NCI-H1930 (cell line): ENCODE measurements at places on chromosomes 13 and 19.

- no peak for DNase-seq
Measured at GRCh38 chr13:55467476-55467875, 1673.2 kb upstream of the PRR20A start.

DNA sequence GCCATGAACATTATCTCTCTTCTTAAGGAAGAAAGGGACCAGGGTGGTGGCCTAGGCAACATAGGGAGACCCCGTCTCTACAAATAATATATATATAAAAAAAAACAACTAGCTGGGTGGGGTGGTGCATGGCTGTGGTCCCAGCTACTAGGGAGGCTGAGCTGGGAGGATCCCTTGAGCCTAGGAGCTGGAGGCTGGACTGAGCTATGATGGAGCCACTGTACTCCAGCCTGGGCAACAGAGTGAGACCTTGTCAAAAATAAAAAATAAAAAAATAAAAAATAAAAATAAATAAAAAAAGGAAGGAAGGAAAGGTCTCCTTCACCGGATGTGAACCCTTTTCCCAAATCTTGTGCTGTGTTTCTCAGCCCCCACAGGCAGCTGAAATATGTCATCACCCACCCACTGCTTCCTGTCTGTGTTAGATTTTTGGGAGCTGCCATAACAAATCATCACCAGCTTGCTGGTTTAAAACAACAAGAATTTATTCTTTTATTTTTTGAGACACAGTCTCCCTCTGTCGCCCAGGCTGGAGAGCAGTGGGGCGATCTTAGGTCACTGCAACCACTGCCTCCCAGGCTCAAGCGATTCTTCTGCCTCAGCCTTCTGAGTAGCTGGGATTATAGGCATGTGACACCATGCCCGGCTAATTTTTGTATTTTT lies 9.5 kb upstream of the TSPAN16 start:
- DNase-seq: no peak

- peak; percentile 27 for DNase-seq
Measured at GRCh38 chr13:38348861-38349389, 726 bp upstream of the UFM1 start.

DNA sequence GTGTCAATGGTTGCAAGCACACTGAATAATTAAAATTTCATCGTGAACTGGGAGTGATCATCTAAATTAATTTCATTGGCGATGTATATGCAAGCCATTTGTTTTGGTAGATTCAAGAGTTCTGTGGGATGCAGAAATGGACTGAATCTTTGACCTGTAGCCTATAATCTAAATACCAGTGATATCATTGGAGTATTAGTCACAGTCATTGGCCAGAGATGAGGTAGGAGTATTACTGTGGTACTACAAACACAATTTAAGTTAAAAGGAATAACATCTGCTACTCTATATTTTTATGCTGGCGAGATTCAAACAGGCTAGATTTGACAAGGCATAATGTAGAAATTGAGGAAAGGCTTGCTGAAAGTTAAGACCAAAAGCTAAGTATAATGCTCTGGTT lies 14.0 kb downstream of the FRY start:
- DNase-seq: no peak

- DNase-seq: no peak
Measured at GRCh38 chr13:49670828-49671227, 20.5 kb downstream of the EBPL start.

- no peak for DNase-seq
Measured at GRCh38 chr13:39803156-39803555, 147.7 kb downstream of the COG6 start.

DNA sequence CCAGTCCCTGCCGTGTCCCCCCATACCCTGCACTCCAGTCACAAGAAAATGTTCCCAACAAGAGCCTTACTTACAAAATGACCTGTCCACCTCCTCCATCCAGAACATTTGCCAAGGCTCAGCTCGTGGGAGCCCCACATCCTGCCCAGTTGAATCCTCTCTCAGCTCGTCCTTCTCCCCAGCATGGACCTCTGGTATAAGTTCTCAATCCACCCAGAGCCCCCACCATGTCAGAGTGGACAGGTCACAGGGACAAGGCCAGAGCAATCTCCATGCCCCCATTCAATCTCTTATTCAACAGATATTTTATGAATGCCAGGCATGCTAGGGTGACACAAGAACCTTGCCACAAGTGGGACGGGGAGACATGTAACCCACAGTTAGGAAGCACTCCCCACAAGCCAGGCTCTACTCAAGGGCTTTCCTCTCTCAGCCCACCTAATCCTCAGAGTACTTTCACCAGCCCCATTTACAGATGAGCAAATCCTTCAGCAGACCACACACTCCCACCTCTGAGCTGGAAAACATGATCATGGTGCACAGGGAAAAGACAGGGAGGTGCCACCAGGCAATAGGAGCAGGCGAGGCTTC lies 15.1 kb downstream of the DEDD2 start:
- no peak for DNase-seq

DNA sequence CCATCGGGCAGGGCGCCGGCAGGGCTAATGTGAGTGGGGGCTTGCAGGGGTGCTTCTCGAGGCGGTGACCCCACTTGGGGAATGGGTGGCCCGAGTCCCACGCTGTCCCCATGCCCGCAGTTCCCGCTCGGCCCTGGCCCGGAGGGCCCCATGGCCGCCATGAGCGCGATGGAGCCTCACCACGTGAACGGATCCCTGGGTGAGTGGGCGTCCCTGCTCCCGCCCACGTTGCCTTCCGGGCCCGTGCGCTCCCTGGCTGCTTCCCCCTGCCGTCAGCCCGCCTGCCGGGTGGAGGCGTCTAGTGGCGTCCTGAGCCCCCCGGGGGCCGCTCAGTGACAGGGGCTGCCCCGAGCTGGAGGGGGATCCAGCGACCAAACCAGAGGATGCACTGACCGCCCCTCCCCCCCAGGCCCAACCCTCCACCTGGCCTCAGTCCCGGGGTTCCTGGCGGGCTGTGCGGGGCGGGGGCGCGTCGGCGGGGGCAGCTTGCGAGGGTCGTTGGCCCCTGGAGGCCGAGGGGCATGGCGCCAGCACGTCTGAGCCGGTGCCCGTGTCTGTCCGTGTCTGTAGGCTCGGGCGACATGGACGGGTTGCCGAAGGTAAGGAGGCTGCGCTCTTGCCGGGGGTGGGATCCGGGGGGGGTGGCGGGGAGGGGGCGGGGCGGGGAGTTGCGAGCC lies 4.8 kb downstream of the ISYNA1 start:
- DNase-seq: no peak

GRCh38 chr13:48220592-48220980 lies 12.4 kb upstream of the ITM2B start:
- DNase-seq: no peak

GRCh38 chr13:53014495-53015443 lies 13.8 kb upstream of the OLFM4 start:
- no peak for DNase-seq

- peak; percentile 83 for DNase-seq
Measured at GRCh38 chr19:16829010-16829821, at the start of gene SIN3B. SIN3B (plus strand) TSS chr19:16829398; CDS start chr19:16829421, 23 bp downstream.

DNA sequence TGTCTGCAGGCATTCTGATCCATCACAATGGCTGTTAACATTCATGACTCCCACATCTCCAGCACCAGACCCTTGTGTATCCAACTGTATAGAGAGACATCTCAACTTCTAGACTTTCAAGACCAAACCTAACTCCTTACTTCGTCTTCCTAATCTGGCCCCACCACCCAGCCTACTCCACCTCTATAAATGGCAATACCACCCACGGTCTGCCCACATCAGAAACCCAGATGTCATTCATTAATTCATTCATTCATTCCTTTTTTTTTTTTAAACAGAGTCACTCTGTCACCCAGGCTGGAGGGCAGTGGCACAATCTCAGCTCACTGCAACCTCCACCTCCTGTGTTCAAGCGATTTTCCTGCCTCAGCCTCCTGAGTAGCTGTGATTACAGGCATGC lies 10.4 kb downstream of the GPR42 start:
- DNase-seq: no peak

- DNase-seq: peak; percentile 11
Measured at GRCh38 chr13:99577934-99578917, 77.0 kb downstream of the TM9SF2 start.

DNA sequence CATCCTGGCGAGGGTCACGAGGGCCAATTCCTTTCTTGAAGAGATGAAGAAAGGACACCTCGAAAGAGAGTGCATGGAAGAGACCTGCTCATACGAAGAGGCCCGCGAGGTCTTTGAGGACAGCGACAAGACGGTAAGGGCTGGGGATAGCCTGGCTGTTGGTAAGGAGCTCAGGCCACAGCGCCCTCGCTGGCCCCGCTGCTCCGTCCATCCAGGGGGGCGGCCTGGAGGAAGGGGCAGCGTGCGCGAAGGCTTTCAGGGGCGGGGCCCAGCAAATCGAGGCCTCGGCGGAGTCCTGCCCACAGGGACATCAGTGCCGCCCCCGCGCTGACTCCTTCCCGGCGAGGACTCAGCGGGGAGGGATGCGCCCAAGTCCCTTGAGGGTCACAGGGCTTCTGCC lies 6.9 kb downstream of the F10 start:
- no peak for DNase-seq

DNA sequence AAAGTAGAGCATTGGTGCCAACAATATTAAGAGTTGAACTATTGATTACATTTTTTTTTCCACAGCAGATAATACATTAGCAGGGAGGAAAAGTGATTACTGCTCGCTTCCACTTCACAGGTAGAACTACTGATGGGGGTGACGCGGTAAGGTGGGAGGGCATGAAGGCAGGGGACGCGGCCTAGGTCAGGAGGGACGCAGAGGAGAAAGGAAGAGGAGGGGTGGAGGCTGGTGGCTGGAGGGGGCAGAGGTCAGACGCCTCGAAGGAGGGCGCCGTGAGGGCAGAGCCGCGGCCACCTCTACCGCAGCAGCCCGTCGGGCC lies 287 bp upstream of the B3GLCT start:
- no peak for DNase-seq

GRCh38 chr13:73938372-73939070 lies 195.7 kb downstream of the KLF12 start:
- DNase-seq: no peak

DNA sequence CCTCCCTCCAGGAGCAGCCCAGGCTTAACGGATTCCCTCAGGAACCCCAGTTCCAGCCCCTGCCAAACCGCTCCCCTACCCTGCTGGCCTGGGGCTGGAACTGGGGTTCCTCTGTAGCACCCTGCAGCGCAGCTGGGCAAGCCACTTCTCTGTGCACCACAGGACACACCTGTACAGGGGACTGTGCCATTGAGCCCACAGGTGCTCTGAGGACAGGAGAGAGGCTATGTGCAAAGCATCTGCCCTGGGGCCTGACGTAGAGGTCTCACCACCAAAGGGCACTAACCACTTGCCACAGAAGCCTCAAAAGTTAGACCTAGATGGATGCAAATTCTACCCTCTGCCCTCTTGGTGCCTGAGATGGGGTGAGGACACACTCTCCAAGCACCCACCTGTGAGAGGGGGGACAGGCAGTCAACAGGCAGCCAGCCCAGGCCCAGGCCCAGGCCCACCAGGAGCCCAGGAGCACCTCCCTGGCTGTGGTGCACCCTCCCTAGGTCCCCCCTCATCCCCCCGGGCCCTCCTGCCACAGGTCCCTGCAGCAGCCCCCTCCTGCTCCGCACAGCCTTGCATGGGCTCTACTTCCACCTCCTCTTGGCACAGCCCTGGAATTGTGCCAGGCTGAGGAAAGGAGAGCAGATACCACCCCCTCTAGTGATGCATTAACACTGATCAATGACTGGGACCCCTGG lies 27.6 kb upstream of the SLC35E1 start:
- DNase-seq: no peak

DNA sequence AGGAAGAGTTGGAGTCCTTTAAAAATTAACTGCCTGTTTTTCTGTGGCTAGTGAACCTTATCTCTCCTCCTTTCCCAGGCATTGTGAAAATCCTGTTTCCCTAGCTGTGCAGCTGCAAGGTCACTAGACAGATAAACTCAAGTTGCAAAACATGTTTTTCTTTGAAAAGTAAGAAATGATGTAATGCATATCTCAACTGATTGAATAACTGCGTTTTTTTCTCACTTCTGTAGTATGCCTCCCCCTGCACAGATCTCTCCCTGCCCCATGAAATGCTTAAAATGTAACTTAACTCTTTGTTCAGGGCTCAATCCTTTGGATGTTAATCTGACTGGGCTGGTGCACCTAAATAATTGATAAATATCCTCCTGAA lies 27.7 kb upstream of the CYSLTR2 start:
- DNase-seq: no peak

- no peak for DNase-seq
Measured at GRCh38 chr13:98847780-98848179, 95.3 kb upstream of the SLC15A1 start.

- no peak for DNase-seq
Measured at GRCh38 chr19:5147074-5147977, 178.4 kb downstream of the KDM4B start.

DNA sequence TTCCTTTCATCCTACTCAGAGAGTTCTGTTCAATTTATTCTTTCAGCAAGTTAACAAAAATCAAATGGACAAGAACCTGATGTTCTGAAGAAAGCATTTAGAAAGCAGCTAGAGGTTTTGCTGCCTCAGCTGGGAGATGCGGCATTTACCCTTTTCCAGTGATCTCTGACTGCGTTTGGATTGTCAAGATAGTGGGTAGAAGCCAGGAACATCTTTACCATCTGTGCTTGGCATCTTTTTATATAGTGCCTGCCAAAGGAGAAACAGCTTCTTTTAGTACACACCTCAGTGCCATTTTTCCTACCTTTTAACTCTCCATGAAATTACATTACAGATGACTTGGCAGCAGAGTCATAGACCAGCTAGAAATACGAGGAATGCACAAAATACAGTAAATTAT lies 680.8 kb downstream of the SLITRK1 start:
- DNase-seq: no peak

DNA sequence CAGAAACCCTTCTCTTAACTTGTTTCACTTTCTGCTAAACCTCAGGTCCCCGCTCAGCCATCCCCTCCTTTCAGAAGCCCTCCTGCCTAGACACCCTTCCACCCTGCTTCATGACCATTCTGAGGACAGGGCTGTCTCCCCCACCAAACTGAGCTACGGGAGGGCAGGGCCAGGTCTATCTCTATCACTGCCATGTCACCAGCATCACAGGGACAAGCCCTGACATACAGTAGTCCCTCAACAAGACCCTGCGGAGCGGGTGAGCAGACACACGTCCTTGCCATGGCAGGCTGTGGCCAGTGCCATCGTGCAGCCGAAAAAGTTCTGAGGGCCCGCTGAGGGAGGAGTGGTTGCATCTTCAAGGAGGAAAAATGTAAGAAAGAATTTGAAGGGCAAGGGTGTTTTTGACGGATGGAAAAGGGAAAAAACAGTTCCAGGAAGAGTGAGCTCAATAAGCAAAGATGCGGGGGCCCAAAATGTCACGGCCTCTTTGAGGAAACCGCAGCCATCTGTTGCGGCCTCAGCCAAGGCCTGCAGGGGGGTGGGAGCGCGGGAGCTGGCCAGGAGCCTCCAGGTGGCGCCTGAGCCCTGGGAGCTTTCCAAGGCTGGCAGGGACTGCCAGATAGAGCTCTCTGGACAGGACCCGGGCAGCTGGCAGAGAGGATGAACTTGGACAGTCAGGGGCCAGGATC lies 8.1 kb downstream of the PTGIR start:
- peak; percentile 57 for DNase-seq
